EH (cell line): ENCODE measurements at places on chromosomes 1 and 21.

- no peak for DNase-seq
Observed at GRCh38 chr1:70628973-70629372, 217.9 kb downstream of the CTH start.

GRCh38 chr1:99643021-99643779, 2.7 kb upstream of the PALMD start:
- DNase-seq, result peak; percentile 78

DNA sequence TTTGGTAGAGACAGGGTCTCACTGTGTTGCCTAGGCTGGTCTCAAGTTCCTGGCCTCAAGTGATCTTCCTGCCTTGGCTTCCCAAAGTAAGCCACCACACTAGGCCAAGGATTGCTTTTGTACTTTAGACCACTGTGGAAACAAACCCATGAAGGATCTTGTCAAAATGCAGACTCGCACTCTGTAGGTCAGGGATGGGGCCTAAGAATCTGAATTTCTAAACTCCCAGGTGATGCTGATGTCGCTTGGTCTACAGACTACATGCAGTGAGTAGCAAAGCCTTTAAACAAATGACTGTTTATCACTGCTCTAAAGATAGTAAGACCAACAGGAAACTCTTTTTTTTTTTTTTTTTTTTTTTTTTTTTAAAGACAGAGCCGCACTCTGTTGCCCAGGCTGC, 54.1 kb upstream of the MUTYH start:
- DNase-seq, result no peak

GRCh38 chr21:37783016-37783415, 133.2 kb downstream of the KCNJ6 start:
- peak; percentile 48 for DNase-seq

- DNase-seq, result peak; percentile 79
Observed at GRCh38 chr1:85201340-85202091, 700 bp upstream of the SYDE2 start.

GRCh38 chr1:199404976-199405375, 622.5 kb upstream of the NR5A2 start:
- peak; percentile 74 for DNase-seq

DNA sequence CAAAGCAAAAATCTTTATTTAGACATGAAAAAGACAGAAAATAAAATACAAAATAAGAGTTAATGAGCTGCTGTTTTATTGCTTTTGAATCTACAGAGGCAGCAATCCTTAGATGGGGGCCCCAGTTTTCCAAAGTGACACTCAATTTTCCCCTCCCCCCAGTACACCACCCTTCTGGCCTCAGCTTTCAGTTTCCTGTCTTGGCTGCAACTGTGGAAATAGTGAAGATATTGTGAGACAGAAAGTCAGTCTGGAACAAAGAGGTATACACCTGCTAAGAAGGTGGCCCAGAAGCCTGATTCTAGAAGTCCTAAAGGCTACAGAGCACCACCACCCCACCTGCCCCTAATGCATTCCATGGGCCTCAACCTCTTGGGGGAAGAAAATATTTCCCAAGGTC, 1.1 kb upstream of the MTMR11 start:
- no peak for DNase-seq
